ENCODE measurements at places on chromosomes 5 and 9.

- no peak for DNase-seq
These were observed 32.0 kb upstream of the HAPLN1 start for GRCh38 chr5:83752700-83753099.

DNA sequence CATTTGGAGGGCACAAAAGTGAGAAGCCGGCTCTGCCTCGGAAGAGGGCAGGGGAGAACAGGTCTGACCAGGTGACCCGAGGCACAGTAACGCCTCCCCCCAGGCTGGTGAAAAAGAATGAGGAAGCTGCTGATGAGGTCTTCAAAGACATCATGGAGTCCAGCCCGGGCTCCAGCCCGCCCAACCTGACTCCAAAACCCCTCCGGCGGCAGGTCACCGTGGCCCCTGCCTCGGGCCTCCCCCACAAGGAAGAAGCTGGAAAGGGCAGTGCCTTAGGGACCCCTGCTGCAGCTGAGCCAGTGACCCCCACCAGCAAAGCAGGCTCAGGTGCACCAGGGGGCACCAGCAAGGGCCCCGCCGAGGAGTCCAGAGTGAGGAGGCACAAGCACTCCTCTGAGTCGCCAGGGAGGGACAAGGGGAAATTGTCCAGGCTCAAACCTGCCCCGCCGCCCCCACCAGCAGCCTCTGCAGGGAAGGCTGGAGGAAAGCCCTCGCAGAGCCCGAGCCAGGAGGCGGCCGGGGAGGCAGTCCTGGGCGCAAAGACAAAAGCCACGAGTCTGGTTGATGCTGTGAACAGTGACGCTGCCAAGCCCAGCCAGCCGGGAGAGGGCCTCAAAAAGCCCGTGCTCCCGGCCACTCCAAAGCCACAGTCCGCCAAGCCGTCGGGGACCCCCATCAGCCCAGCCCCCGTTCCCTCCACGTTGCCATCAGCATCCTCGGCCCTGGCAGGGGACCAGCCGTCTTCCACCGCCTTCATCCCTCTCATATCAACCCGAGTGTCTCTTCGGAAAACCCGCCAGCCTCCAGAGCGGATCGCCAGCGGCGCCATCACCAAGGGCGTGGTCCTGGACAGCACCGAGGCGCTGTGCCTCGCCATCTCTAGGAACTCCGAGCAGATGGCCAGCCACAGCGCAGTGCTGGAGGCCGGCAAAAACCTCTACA lies 11.8 kb downstream of the QRFP start:
- DNase-seq: no peak

GRCh38 chr9:122322553-122322952 lies 48.3 kb upstream of the PTGS1 start:
- no peak for DNase-seq

GRCh38 chr9:2120926-2121689 lies 106.0 kb downstream of the SMARCA2 start:
- no peak for DNase-seq

DNA sequence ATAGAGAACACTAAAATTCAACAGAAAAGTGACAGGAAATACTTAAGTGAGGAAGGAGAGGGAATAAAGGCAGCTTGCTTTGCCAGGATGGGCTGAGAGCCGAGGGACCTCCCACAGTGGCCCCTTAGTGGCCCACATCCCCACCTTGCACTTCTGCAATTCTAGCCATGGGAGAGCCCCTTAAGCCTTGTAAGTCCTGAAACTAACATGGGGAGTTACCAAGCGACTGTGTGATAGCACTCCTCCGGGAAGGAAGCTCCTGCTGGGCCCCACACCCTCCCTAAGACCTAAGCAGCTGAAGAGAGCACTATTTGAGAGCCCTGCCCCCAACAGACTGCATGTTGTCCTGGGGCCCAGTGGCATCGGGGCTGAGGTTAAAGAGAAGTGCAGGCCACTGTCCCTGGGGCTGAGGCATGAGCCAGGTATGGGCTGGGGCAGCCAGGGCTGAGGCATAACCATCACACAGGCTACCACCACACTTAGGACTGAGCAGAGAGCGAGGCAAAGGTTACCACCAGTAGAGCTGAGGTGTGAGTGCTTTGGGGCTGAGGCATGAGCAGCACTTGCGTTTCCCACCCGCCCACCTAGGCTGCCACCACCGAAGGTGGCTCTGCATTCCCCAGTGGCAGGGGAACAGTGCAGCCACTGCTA lies 301.8 kb upstream of the TRPC7 start:
- DNase-seq: no peak

DNA sequence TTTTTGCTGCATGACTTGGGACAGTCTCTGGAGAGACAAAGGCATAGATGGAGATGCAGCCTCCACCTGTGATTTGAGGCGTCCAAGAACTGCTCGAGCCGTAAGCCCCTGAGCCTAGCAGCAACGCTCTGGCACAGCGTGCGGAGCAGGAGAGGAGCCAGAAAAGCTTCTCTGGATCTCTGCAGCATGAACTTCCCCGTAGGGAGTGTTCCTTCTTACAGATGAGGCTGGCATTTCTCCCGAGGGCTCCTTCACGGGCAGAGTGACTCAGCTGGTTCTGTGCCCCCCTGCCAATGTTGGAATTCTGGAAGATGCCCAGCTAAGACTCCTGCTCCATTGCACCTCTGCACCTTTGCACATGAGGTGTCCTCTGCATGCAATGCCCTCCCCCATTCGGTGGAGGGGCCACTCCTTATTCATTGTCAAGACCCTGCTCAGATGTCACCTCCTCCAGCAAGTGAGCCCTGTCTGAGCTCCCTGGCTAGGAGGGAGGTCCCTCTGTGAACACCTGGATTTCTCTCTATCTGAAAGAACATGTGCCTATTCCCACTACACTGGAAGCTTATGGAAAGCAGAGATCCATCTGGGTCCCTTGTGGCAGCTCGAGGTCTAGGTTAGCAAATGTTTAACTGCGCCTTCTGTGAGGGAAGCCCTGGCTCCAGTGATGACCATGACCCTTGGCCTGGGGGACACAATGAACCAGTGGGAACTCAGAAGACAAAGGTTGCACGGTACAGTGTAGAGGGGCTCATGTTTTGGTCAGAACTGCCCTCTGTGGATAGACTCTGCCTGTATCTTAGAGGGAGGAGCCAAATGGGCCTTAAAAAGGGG lies 39.6 kb downstream of the SH3PXD2B start:
- DNase-seq: no peak

DNA sequence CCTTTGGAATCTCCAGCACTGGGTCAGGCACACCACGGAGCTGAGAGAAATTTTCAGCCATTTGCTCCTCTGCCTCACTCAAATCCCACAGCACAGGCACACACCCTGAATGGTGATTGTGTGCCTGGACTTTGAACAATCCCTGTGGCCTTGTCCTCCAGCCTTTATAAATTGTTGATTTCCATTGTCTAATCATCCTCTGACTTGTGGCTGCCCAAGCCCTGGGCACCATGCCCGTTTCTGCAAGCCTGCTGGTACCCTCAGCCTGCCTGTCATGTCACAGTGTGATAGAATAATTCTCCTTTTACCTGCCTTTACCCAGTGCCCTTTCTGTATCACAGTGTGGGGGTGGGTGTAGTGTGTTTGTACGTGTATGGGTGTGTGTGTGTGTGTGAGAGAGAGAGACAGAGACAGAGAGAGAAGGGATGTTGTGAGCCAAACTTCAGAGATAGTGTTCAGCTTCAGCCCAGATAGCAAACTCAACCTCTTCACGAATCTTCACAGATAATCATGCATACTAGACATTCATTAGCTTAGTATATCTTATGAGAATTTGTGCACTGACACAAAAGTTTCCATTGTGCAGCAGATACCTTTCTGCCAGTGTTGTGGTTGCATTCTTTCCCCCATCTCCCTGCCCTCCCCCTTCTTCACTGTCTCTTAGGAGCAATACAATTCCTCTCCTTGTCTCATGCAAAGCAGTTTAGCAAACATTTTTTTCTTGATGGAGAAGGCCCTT lies 27.8 kb upstream of the SLC44A1 start:
- peak; percentile 40 for DNase-seq

DNA sequence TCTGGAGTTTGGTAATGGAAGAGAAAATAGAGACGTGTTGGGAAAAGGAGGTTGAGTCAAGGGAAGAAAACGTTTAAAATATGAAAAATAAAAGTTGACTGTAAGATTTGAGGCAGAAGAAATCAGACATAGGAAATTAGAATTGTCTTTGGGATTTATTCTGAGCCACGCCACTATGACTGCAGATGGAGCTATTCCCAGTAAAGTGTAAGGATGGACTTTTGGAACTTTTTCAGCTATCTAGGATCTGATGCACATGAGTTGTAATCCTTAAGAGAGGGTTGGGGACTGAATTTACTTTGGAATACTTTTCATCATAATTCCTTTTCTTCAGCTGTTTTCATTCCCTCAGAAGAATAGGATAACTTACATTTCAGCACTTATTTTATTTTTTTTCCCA lies 336.7 kb downstream of the FAM170A start:
- no peak for DNase-seq

GRCh38 chr5:177489119-177489716 lies 8.2 kb downstream of the PDLIM7 start:
- no peak for DNase-seq

- no peak for DNase-seq
These were observed 1.0 kb downstream of the HDAC3 start for GRCh38 chr5:141635646-141636045.

DNA sequence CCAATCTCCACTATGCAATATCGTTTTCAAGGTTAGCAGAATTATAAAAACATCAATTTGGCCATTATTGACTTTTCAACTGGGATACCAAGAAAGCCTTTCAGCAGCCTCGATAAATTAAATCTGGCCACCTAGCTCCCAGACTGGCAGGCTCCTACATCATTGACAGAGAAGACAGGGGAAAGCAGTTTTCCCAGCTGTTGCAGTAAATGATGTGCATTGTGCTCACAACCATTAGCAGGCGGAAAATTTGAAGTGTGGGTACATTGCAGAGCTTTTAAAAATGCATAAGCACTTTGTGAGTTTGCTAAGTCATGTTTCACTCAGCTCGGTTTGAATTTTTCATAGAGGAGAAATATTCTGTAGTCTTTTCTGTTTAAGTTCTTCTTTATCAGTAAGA lies 297.9 kb downstream of the KCTD16 start:
- DNase-seq: no peak

GRCh38 chr5:14408969-14409586 lies 172.5 kb upstream of the OTULINL start:
- DNase-seq: no peak

DNA sequence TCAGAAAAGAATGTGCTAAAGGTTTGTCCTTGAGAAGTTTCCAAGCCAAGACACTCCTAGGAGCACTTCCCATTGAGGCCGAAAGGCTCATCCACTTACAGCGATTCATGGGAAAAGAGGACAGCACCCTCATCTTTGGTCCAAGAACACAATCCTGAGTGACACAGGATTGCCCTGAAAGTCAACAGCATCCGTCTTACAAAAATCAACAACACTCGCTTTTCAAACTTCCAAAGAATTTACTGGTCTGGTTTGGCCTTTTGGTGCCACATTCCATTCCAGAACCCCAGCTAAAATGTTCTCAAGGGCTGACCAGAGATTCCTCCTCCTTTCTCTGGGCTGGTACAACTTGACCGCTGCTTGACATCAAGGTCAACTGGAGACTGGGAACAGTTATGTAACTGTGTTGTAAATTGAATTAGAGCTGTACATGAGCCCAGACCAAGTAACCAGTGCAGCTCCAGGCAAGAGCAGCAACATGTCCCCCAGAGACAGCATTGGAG lies 415.8 kb upstream of the PIK3R1 start:
- peak; percentile 20 for DNase-seq

DNA sequence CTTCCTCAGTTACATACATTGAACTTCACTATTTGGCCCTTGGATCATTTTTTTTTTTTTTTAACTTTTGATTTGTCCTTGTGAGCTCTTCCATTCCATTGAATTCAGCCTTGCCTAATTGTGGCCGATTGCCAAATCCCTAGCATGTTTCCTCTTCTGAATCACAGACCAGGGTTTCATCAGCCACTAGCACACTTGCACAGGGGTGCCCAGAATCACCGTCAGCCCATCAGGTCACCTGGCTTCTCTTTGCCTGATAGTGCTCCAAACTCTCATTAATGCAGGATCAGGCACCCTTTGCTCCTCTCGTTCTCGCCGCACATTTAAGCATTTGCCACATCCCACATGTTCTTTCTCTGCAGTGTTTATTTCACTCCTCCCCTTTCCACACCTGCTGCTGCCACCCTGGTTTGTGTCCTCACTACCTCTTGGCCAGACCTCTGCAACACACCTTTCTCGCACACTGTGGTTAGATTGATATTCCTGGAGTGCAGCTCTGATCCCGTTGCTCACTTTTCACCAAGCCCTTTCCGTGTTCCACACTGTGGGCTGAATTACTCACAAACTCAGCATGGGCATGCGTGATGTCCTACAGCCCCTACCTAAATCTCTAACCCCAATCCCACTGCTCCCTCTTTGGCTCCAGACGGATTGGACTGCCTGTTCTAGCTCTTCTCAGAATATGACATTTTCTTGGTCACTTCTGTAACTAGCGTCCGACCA lies 9.8 kb downstream of the PIK3R1 start:
- DNase-seq: no peak

- DNase-seq: no peak
These were observed 37.6 kb upstream of the HNRNPA0 start for GRCh38 chr5:137791799-137792198.

- DNase-seq: peak; percentile 83
These were observed 367.6 kb downstream of the GLIS3 start for GRCh38 chr9:3931996-3932906.

DNA sequence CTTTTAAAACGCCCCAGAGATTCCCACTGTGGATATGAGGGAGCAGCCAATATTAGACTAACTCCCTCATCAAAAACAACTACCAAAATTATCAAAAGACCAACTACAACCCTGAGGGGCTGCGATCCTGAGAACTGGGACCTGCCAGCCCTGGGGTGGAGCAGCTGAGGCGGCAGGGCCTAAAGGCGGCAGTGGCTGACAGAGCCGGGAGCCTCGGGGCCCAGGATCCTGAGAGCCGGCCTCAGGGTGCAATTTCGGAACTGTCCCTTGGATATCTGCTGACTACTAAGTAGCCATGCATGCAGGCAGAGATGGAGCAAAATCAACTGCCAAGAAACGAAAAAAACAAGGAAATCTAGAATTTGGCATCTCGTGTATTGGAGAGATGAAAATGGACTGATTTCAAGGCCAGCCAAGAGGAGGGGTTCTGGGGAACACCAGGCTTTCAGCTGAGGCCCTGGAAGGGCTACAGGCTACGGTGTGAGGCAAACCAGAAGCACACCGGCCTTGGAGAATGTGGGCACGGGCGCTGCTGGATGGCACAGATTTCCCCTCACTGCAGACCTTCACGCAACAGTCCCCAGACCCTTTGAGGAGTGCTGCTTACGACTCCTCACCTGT lies 63.6 kb upstream of the UBAC1 start:
- no peak for DNase-seq

- DNase-seq: no peak
These were observed 33.3 kb upstream of the FAT2 start for GRCh38 chr5:151624476-151624875.

DNA sequence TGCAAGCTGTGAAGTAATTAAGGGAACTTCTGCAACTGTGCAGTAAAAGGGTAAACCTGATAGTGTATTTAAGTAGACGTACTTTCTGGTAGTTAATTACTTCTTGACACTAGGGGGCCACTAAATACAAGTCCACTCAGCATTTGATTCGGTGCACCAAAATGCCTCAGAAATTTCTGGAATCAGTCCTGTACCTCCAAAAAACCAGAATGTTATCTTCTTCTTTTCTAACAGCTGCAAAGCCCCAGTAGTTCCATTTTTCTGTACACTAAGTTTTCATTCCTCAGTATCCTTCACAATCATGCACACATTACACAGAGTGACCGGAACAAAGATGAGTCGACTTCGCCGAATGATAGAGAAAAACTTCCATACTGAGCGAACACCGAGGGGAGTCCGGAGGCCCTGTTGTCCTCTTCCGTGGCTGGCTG lies 484 bp downstream of the GFM2 start:
- DNase-seq: no peak

- peak; percentile 83 for DNase-seq
These were observed 124.7 kb downstream of the ALDH1A1 start for GRCh38 chr9:72827950-72828731.

Measured in foreskin melanocyte (primary cell).